IMR-90 (cell line): ENCODE measurements at places on chromosomes 4 and X. TPM values are rescaled to one million over a fixed set of nuclear protein-coding genes. Genes with fewer than 3 reads are reported as not detected.
A peak's percentile ranks its signal among the peaks of the same experiment; 100 is the strongest.

DNA sequence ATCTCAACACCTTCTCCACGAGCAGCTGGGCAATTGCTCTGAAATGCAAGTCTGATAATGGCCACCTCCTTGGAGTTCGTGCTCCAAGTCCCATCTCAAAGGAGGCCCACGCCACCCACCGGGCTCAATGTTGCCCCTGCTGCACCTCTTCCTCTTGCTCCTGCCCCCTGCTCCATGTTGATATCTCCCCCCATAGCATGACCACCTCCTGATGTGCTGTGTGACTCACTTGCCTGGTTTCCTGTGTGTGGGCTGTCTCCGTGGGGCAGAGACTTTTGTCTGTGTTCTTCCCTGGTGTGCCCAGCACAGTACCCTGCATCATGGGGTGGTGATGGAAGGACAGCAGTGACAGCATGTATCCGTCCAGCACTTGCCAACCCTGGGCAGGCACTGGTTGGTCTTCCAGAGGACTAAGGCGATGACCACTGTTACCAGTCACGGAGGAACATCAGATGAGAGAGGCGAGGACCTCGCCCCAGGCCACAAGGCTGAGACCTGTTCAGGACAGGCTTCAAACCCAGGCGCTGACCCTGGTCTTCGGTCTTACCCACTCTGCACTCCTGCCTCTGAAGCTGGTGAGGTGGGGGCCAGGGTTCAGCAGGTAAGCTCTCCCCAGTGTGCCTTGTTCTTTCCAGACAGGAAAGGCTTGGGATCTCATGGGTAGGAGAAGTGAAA is 104.6 kb upstream of the LRPAP1 start:
- DNase-seq, result no peak

DNA sequence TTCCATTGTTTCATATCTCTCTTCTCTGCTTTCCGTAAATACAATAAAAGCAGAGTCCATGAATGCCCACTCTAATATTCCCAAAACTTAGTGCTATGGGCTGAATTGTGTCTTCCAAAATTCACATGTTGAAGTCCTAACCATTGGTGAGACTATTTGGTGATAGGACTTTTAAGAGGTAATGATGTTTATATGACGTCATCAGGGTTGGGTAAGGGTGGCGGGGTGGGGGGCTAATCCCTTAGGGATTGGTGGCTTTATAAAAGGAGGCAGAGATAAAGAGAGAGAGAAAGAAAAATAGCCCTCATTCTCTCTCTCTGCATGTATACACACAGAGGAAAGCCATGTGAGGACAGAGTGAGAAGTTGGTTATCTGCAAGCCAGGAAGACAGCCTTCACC is 722.2 kb downstream of the DMD start:
- DNase-seq, result no peak

GRID2 gene
- total RNA-seq, result under 0.01 TPM in 1 of 2 replicates, not detected in the other

PRR27 gene
- total RNA-seq, result not detected in 2 replicates

DNA sequence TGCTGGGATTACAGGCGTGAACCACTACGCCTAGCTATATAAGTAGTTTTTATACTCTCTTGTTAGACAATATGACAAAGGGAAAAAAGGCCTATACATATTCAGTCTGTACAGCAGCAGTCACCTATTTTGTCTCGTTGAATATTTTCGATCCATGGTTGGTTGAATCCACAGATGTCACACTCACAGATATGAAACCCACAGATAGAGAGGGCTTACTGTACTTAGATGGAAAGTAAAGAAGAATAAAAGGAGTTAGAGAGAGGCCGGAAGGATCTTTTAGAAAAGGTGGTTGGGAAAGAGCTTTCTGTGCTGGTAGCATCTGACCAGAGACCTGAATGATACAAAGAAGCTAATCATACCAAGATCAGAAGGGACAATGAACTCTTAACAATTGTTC is 38.3 kb upstream of the SPINK2 start:
- no peak for DNase-seq

GRCh38 chr4:168859888-168860694 is 150.0 kb downstream of the CBR4 start:
- peak; percentile 62 for DNase-seq

WNK3 gene
- total RNA-seq, result 1.4 TPM in 2 replicates

DNA sequence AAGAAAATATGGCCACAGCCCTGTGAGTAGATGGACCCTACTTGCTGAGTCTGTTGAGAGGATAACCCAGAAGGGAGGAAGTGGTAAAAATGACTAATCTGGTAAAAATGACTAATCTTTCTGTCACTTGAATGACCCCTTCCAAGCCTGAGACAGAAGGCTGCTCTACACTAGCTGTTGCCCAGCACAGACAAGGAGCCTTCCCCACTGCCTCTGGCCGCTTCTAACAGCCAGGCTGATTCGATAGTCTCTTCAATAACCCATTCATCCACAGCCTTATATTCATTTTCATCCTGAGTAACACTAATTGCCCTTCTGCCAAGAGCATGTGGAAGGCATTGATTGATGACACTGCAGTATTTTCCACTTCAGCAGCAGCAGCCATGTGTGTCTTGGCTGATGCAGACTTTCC is 18.4 kb downstream of the MAGEB17 start:
- DNase-seq, result peak; percentile 88

NPNT gene
- total RNA-seq, result not detected in 2 replicates

DNA sequence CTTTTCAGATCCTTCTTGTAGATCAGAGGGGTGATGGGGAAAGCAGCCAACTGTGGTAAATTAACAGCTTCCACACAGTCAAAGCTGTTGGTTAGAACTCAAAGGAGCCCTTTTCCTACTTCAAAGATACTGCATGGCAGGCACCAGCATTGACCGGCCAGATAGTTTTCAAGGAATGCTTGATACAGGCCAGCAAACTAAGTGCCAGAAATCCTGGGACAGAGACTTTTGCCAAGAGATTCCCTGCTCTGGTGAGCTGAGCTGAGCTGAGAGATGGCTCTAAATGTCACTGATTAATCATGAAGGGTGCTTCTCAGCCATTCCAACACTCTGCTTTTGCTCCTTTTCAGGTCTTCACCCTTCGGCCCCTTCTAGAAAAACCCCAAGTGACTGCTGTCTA is 131.6 kb upstream of the MED14 start:
- DNase-seq, result no peak

DNA sequence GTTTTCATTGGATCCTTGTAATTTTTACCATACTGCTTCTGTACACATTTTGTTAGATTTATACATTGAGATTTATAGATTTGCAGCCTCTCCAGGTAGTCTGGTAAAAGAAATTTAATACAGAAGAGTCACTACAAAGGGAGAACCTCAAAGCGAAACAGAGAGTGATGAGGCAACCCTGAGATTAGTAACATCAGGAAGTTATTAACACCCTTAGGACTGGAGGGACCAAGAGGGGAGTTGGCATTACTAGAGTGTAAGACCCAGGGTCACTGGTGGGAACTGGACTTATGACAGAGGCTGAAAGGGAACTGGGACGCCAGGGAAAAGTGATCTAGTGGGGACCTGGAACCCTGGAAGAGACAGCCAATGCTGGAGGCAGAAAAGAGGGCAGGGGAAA is 20.6 kb upstream of the MAML3 start:
- no peak for DNase-seq

PAQR3 gene
- 11.5 and 20.0 TPM in 2 replicates for total RNA-seq

DNA sequence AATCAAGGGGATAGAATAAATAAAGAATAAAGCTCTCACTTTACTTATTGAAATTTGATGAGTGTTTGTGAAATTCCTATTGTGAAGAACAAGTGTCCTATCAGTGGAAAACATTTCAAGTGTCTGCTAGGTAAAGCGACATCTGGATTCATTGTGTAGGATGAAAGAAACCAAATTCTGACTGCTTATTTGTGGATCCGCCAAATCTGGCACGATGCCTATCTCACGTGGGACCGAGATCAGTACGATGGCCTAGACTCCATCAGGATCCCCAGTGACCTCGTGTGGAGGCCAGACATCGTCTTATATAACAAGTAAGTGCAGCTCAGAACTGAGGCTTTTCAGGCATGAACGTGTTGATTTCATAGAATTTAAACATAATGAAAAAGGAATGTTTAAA is 1.9 kb downstream of the CHRNA9 start:
- no peak for DNase-seq

GRCh38 chr4:143286701-143287571 is 49.7 kb upstream of the GAB1 start:
- DNase-seq, result peak; percentile 75

GRCh38 chrX:72715546-72715945 is 1.4 kb upstream of the PHKA1 start:
- no peak for DNase-seq

GRCh38 chr4:152719801-152720556 is 40.2 kb upstream of the TMEM154 start:
- no peak for DNase-seq

CT47A7 gene
- total RNA-seq, result not detected in 2 replicates

DNA sequence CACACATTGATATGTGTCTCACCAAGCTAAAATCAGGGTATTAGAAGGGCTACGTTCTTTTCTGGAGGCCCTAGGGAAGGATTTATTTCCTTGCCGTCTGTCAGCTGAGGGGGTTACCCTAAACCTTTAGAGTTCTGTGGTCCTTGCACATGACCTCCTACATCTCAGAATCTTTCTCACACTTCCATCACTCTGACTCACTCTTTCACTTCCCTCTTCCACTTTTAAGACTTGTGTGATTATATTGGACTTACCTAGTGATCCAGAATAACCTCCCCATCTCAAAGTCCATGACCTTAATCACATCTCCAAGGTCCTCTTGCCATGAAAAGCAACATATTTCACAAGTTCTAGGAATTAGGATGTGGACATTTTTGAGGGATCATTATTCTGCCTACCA is 53.6 kb upstream of the FUNDC1 start:
- DNase-seq, result no peak

- DNase-seq, result no peak
Observed at GRCh38 chr4:120524237-120524636, 398.3 kb downstream of the PRDM5 start.

GRCh38 chrX:47351706-47352105 is 18.7 kb upstream of the ZNF157 start:
- DNase-seq, result peak; percentile 60

FATE1 gene
- not detected in 2 replicates for total RNA-seq

DNA sequence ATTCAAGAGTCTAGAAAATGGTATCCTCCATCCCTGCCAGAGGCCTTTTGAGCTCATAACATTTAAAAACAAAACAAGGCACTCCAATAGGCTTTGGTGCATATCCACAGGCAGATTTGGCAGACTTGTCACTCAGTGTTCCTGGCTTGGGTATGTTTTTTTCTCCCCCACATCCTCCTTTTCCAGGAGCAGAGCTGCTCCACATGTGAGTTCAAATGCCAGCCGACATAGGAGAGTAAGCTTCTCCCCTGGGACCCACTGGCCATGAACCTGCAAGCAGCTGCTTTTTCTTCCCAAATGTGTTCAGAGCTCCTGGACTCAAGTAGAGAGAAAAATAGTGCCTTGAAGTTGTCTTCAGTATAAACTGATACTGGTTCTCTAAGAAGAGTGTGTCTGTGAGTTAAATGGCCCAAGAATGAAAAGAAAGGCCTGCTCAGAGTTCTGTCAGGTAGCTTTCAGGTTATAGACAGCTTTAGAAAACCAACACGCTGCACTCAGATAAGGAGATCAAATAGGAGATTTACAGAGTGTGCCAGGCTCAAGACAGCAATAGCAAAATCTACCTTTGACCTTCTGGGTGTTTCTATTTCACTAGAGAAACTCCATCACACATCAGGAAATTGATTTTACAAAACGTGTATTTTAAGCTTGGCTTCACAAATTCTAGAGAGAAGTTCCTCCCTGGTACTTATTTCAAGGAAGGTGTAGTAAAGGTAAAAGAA is 162.5 kb upstream of the GALNT7 start:
- no peak for DNase-seq

SERPINA7 gene
- not detected in 2 replicates for total RNA-seq

DNA sequence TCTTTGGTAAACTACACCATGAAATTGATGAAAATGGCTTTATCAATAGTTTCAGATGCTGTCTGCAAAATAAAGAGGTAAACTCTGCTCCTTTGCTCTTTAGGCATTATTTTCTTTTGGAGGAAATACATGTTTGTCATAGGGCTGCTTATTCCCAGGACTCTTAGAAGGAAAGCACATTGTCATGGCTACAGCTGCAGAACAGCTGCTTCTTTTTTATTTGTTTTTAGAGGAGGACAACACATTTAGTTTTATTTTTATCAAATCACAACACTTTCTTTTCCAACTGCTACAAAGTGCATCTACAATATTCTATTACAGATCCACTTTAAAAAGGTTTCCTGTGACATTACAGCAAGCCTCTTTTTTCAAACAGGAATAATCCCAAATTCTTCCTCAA is 12.7 kb upstream of the HPF1 start:
- DNase-seq, result no peak

ZMAT1 gene
- not detected in 2 replicates for total RNA-seq

GRCh38 chr4:10093801-10094552 is 22.6 kb downstream of the WDR1 start:
- peak; percentile 89 for DNase-seq

SPANXN3 gene
- not detected in 2 replicates for total RNA-seq

- DNase-seq, result no peak
Observed at GRCh38 chr4:148215202-148215601, 227.0 kb downstream of the NR3C2 start.

- DNase-seq, result peak; percentile 86
Observed at GRCh38 chr4:169345316-169345721, 74.6 kb upstream of the SH3RF1 start.

VCX3B gene
- total RNA-seq, result not detected in 2 replicates

DNA sequence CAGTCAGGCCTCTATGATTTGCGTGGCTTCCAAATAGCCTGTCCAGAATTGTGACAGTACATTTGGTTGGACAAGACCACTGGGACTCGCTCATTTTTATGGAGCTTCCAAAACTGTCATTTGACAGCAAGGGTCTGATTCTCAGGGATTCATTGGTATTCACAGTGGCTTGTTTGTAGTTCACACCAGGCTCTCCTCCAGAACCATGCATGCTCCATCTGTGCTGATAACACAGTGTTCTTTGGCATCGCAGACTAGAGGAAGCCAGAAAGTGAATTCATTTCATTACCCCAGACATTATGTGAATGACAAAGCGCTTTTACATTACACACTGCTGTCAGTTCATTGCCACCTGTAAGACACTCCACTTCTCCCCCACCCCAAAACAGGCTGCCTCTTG is 208.3 kb downstream of the ARHGAP10 start:
- DNase-seq, result no peak

TMPRSS11D gene
- total RNA-seq, result not detected in 2 replicates

TMEM131L gene
- total RNA-seq, result 16.1 and 23.8 TPM in 2 replicates

NMU gene
- not detected in 2 replicates for total RNA-seq
